ENCODE measurements at places on chromosomes 13 and 19.

GRCh38 chr13:78476910-78477309 lies 126.4 kb downstream of the POU4F1 start:
- DNase-seq, result no peak

DNA sequence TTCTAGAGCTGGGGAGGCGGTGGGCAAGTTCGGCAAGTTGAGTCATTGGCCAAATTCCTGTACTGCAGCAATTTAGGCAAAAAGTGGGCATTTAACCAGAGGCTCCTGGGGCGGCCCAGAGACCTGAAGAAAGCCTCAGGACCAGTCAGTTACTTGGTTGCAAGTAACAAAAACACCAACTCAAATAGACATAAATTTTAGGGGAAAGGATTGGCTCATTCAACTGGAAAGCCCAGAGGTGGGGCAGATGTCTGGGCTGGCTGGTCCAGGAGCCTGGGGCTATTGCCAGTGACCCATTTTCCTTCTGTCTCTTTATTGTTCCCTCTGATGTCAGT lies 97.1 kb downstream of the SIPA1L3 start:
- DNase-seq, result no peak

- no peak for DNase-seq
These were observed 39.8 kb upstream of the MBNL2 start for GRCh38 chr13:97182111-97182890.

DNA sequence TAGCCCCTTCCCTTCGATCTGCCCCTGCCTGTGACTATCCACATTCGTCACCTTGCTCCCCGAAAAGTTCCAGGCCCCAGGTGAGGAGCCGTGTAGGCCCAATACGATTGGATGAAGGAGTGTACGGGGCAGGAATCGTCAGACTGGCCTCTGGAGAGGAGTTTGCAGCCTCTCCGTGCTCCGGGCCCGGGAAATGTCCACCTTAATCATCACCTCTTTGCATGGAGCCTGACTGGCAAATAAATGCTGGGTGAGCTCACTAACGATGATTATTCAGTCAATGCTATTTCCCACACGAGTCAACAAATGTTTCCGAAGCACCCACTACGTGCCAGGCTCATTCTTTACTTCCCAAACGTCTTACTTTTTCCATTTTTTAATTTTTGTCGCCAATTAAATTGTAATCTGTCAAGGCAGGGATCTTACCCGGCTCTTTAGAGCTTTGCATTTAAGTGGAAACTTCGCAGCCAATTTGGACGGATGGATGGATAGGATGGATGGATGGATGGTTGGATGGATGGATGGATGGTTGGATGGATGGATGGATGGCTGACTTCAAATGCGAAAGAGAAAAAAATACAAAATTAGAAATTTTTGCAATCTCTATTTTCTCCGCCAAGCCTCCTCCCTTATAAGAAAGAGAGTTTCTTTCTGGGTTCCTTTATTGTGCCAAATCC lies 45.8 kb downstream of the TGDS start:
- DNase-seq, result no peak

GRCh38 chr19:852136-853013 lies at the start of gene ELANE:
TSS of gene ELANE (plus strand) at chr19:852303. CDS start at chr19:852329, 26 bp downstream.
- DNase-seq, result no peak
